Midbrain (tissue), 1 donor: ENCODE measurements at places on chromosomes 5 and 9.

DNA sequence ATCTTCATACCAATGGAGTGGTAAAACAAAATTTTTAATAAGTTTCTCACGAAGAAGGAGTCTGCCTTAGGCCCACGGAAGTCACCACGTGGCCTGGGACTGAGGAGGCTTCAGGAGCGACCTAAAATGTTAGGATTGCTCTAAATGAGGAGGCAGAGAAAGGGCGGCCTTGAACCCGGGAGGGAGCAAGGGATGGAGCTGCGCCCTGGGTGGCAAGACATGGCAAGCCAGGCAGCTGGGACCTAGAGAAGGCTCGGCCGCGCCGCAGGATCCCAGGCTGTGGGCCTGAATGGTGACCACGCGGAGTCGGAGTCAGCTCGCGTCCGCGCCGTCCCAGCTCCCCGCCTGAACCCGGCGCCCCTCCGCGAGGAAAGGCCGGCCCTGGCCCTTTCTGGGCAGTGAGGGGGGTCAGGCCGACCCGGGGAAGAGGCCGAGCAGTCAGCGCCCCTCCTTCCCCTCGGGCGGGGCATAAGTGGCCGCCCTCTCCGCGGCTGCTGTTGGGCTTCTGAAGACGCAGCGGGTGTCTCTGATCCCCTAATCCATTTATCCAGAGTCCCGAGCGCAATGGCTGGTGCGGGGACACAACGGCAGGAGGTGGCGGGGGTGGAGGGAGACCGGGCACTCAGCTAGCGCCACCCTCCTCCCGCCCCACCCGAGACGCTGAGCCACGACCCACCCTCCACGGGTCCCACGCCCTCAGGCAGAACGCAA is 10.6 kb downstream of the IRX1 start:
- DNase-seq, result no peak

DNA sequence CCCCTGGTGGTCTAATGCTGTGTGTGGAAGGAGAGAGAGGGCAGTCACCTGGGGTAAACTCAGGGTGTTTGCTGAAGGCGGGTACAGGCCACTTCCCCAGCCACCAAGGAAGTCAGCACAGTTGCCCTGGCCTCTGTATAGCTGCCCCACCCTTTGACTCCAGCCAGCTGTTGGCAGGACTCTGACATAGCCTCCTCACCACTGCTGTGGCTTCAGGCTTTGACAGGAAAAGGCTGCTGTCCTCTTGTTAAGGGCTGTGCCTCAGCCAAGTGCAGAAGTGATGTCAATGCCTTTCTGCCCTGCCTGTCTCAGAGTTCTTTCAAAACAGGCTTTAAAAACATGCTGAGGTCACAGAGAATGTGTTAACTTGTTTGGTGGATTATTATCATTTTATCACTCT is 487.2 kb upstream of the KLF4 start:
- DNase-seq, result no peak

DNA sequence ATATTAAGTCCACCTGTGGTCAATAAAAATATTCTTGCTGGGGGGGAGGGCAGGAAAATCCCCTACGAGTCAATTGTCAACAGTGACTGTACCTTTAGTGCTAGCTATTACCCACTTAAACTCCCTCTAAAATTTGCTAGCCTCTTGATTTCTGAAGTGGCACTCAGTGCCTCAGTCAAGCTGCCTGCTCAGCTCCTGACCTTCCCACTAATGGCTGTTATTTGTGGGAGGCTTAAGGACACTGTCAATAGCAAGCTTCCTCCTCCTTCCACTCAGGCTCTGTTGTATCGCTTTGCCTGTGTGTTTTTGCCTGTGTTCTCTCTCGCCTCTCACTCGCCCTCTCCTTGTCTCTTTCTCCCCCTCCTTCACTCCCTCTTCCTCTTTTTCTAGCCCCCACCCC is 140.8 kb downstream of the BNC2 start:
- DNase-seq, result no peak

- no peak for DNase-seq
Measured at GRCh38 chr5:179259731-179260323, 85.4 kb downstream of the ADAMTS2 start.

DNA sequence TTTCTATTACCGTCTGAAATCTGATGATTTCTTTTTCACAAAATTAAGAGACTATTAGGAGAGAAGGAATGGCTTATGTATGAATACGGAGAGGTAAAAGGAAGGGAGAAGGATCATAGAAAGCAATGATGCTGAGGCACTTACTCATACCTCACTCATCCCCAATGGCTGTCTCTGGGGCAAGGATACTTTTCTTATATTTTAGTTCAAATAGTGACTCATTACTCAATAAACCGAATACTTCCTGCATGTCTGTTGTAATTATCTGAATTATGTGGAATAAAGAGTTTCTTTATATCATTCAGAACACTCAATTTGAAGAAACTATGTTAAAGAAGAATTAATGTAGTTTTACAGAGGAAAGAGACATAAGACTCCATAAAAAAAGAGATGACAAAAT is 284.5 kb upstream of the NUDT12 start:
- DNase-seq, result no peak
